Esophagus squamous epithelium (tissue), 5 donors: ENCODE measurements at places on chromosomes 3 and 15.
A peak's percentile ranks its signal among the peaks of the same experiment; 100 is the strongest.

DNA sequence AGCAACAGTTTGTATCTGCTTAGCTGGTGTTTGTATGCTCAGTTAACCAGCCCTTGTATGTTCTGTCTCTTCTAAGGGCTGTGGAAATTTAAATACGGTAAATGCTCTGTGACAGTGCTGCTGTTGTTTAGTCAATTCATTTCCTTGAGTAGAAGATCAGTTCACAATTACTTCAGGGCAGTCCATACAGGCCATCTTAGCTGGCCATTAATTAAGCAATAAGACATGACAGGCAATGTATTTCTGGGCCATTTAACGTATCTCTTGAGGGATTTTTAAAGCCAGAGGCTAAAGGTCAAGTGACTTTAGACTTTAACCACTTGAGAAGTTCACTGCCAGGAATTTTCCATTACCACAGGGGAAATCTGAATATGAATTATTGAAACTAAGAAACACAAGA lies 351.8 kb downstream of the ZIC1 start:
- H3K27me3 ChIP-seq = no peaks in the 10 kb centered on the region
- no peaks in the 10 kb centered on the region for H3K36me3 ChIP-seq
- H3K4me1 ChIP-seq = no peaks in the 10 kb centered on the region
- DNase-seq = no peak

DNA sequence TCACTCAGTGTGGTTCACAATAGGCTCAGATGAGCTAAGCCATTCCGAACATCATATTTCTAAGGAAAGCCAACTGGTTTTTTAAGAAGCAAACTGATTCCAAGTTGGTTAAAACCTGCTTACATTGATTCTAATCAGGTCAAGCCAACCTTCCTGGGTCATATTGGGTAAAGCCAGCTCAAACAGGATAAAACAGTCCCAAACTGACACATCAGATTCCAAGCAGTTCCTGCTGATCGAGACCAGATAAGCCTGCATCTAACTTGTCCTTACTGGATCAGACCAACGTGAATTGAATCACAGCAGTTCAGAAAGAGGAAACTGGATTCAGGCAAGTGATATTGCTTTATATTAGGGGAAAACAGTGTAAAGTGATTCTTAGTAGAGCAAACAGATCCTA lies 18.6 kb upstream of the THSD4 start:
- no peak overlapping the region for H3K4me3 ChIP-seq
- H3K27me3 ChIP-seq = no peaks in the 10 kb centered on the region
- H3K36me3 ChIP-seq = no peaks in the 10 kb centered on the region
- peaks cover 5% of the 10 kb centered on the region for H3K4me1 ChIP-seq
- DNase-seq = no peak

DNA sequence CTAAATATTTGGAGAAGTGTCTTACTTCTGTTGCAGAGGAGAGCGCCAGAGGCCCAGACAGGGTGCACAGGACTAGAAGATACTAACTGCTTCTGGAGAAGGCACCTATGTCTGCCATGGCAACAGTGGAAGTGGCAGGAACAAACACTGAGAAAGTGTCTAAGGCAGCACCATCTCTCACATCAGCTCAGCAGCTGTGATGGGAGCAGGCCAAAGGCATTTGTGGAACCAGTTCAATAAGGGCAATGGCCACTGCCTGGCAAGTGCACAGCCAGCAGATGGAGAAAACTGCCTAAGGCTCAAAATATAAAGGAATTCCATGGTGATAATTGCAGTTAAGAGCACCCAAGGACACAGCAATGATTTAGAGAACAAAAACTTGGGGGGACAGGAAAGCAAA lies 563.0 kb upstream of the CCDC54 start:
- H3K27ac ChIP-seq = no peak overlapping the region
- no peak for DNase-seq
- H3K36me3 ChIP-seq = no peaks in the 10 kb centered on the region
- H3K4me3 ChIP-seq = no peak overlapping the region
- no peaks in the 10 kb centered on the region for H3K27me3 ChIP-seq
- H3K4me1 ChIP-seq = no peaks in the 10 kb centered on the region

DNA sequence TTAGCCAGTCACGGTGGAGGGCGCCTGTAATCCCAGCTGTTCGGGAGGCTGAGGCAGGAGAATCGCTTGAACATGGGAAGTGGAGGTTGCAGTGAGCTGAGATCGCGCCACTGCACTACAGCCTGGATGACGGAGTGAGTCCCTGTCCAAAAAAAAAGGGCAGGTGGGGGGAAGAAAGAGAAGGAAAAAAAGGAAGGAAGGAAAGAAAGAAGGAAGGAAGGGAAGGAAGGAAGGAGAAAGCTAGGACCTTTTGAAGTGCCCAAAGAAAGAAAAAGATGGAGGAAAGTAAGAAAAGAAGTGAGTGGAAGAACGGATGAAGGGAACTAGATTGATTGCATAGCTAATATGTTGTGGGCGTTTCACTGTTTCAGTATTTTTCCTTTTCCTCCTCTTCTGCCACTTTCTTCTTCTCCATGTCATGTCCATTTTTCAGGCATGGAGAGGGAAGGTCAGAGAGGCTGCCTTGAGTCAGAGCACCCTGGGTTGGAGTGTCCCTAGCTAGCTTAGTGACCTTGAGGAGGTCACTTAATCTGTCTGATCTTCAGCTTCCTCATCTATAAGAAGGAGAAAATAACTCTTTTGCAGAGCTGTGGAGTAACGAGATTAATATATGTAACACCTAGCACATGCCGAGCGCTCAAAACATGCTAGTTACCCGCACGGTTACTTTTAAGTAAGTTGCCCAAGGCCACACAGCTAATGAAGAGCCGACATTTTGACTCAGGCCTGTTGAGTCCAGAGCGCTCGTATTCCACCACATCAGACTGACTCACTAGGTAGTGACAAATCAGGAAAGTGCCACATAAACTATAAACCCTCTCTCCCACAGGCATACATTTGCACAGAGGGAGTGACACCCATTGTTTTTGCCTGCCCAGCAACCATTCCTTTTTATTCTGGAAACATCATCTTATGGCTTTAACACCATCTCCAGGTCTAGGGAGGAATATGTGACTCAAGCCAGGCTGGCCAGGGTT lies 42.2 kb downstream of the BHLHE40 start:
- no peaks in the 10 kb centered on the region for H3K27me3 ChIP-seq
- H3K4me3 ChIP-seq = no peak overlapping the region
- H3K4me1 ChIP-seq = peaks cover 93% of the 10 kb centered on the region
- H3K36me3 ChIP-seq = no peaks in the 10 kb centered on the region
- DNase-seq = no peak
- H3K27ac ChIP-seq = peak overlapping the region; percentile 92

DNA sequence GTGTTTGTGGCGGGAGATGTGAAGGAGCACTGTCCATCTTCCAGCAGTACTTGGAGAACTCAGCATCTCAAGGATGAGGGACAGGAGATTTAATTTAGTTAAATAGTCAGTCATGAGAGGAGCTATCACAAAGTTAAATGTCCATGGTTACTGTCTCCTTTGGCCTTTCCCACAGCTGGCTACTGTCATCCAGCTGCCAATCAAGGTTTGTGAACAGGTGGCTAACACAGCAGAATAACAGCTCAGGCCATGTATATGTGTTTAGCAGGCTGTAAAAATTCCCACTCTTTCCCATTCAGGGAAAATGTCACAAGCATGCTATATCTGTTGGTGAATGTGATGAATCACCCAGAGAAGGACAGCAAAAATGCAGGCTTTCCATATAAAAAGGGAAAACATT lies 120.5 kb downstream of the TMEM108 start:
- no peak overlapping the region for H3K27ac ChIP-seq
- DNase-seq = no peak
- H3K4me3 ChIP-seq = no peak overlapping the region
- H3K36me3 ChIP-seq = no peaks in the 10 kb centered on the region
- H3K4me1 ChIP-seq = no peaks in the 10 kb centered on the region
- H3K27me3 ChIP-seq = no peaks in the 10 kb centered on the region
